T1000 (cell line): ENCODE measurements at places on chromosomes 3 and 15.

DNA sequence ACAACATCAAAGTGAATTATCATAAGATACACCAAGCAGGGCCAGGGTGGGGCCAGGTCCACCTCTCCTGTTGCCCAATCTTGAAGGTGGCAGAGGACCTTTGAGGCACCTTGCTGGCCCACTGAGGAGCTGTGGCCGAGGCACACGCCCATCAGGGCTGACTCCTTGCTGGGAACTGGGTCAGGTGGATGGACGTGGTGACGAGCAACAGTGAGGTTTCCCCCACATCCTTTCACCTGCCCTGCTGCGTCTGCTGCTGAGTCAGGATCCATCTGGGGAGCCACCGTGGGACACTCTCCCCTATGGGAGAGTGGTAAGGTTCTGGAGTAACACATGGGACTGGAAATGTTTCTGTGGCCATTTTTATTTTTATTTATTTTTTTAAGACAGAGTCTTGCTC, 17.3 kb upstream of the FURIN start:
- no peak for DNase-seq

DNA sequence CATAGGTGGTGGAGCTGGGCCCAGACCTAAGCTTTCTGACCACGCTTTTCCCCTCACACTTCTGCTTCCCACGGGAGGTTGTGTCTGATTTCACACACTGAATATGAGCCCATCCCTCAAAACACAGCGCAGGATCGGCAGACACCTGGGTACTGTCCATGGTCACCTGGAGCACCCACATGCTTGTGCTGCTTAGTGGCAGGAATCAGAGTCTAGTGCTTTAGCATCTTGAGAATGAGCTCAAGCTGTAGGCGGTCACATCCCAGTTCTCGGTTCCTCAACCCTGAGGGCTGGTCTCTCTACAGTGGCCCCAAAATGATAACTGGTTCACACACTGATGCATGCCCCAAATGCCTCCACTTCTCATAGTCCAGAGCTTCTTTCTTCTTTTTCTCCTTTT, 111.0 kb downstream of the SEMA5B start:
- no peak for DNase-seq

- DNase-seq: no peak
Observed at GRCh38 chr3:185270956-185271332, 17.1 kb upstream of the EHHADH start.

DNA sequence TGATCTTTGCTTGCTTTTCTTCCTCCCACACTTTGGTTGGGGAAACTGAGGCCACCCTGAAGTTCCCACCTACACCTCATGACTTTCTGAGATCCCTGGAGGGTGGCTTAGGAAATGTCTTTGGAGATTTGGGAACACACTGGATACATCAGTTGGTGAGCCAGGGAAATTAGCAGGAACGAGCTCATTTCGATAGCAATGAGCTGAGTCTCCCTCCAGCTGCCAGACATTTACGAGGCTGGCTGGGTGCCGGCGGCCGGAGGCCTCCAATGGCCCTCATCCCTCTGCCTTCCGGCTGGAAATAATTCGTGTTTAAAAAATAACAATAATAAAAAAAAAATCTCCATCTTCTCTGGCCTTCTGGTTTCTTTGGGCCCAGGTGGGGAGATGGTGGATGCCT, 38.8 kb downstream of the SMAD6 start:
- DNase-seq: peak; percentile 31

DNA sequence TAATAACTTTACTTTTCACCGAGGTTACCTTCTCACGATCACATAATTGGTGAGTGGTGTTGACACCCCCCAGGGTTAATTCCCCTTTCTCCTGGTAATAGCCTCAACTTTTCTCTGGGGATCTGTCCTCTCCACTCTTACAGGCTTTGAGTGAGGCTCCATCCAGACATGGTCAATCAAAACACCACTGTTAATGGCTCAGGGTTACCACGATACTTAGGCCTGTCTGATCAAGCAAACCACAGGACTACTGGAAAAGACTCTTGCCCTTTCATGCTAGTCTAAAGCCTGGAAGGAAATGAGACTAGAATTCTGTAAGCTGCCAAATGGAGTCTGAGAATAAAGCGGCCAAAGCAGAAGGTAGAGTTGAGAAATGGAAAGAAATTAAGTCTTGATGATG, 56.5 kb upstream of the STT3B start:
- DNase-seq: no peak

GRCh38 chr15:87713475-87713879, 543.1 kb downstream of the NTRK3 start:
- DNase-seq: no peak

DNA sequence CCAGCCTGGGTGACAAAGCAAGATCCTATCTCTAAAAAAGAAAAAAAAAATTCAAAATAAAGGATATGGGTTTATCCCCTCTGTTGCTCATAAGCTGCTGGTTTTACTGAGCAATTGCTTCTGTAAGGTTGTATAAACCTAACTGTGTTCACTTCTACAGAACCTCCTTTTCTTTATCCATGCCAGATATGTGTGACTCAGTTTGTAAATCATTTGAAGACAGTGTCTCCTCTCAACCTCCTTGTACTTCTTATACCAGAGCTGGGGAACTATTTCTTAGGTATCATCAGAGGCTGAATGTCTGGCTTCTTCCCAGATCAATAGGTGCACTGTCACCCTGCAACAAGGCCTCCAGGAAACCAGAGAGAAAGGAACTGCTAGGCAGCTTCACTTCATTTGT, 273.8 kb downstream of the CD47 start:
- DNase-seq: no peak

GRCh38 chr3:48950051-48950450, 31.4 kb downstream of the ARIH2 start:
- DNase-seq: no peak

DNA sequence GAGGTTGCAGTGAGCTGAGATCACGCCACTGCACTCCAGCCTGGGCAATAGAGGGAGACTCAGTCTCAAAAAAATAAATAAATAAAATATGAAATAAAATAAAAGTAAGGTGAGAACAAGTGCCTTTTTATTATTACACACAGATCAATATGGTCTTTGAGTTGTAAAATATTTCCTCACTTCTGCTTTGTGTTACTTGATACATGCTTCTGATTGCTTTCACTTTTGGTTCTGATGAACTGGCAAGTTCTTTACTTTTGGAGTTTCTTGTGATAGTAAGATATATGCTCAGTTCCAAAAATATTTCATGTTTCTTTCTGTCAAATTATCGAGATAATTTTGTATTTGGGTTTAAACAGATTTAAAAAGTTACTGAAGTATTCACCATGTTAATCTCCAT, 16.6 kb upstream of the GYG1 start:
- no peak for DNase-seq

DNA sequence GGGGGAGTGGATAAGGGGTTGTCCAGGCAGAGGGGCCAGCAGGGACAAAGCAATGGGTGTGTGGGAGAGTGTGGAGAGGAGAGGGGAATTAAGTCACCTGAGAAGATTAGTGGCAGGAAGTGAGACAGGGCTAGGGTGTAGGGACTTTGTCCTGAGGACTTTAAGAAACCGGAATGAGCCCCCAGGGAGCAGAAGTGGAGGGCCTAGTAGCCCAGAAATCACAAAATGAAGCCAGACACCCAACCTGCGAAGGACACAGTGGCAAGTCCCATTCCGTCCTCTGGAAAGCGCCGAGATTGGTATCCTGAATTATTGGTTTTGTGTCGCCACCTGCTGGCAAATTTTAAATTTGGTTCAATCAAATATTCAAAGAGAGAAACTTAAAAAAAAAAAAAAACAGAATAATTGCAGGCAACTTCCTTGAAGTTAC, 78.0 kb upstream of the SLC25A36 start:
- peak; percentile 25 for DNase-seq

DNA sequence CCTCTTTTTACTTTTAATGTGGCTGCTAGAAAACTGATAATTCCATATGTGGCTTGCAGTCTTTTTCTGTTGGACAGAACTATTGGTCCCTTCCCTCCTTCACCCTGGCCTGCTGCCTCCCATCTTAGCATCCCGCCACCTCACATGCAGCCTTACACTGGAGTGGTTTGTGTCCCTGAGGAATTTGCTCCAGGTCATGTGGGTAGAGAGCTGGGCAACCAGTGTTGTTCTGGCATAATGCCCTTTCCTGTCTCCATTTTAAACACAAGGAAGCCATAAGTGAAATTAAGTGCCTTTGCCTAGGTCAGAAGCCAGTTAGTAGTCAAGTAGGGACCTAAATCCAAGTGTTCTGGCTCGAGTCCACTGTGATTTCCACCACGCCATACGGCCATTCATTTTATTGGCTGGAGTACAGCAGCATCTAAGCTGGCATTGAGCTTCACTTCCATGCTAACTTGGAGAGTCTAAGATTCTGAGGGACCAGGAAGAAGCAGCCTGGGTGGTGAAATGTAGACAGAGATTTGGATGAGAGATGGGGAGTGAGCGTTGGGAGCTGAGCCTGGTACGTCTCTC, 46.0 kb upstream of the PLXNA1 start:
- no peak for DNase-seq

- DNase-seq: no peak
Observed at GRCh38 chr3:185188816-185189215, 36.0 kb upstream of the C3orf70 start.

DNA sequence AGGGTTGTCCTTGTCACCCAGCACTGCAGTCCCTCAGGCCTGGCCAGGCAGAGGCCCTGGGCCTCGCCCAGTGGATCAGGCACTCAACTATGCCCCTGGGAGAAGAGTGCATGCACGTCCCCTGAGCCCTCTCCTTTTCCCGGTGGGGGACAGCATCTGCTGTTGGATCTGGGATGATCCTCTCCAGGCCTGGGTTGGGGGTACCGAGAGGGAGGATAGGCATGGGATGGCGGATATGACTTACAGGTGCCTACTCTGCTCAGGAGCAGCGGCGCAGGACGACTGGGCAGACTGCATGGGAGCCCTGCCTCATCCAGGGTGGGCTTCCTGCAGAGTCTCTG, 9.0 kb upstream of the APBA2 start:
- no peak for DNase-seq

DNA sequence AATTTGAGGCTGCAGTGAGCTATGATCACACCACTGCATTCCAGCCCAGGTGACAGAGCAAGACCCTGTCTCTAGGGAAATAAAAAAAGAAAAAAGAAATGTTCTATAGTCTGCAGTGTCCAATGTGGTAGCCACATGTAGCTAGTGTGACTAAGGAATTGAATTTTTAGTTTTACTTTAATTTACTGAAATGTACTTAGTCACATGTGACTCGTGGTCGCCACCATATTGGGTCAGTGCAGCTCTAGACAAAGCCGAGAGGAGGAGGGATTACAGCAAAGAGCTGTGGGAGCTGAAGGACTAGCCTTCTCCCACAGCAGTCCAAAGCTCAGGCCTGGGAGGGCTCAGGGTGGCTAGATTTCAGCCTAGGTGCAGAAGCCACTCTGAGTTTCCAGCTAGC, 65.9 kb upstream of the NTRK3 start:
- DNase-seq: no peak

- no peak for DNase-seq
Observed at GRCh38 chr3:33401781-33402180, 38.4 kb downstream of the UBP1 start.

- no peak for DNase-seq
Observed at GRCh38 chr15:76993114-76993725, 1.7 kb upstream of the PSTPIP1 start.

DNA sequence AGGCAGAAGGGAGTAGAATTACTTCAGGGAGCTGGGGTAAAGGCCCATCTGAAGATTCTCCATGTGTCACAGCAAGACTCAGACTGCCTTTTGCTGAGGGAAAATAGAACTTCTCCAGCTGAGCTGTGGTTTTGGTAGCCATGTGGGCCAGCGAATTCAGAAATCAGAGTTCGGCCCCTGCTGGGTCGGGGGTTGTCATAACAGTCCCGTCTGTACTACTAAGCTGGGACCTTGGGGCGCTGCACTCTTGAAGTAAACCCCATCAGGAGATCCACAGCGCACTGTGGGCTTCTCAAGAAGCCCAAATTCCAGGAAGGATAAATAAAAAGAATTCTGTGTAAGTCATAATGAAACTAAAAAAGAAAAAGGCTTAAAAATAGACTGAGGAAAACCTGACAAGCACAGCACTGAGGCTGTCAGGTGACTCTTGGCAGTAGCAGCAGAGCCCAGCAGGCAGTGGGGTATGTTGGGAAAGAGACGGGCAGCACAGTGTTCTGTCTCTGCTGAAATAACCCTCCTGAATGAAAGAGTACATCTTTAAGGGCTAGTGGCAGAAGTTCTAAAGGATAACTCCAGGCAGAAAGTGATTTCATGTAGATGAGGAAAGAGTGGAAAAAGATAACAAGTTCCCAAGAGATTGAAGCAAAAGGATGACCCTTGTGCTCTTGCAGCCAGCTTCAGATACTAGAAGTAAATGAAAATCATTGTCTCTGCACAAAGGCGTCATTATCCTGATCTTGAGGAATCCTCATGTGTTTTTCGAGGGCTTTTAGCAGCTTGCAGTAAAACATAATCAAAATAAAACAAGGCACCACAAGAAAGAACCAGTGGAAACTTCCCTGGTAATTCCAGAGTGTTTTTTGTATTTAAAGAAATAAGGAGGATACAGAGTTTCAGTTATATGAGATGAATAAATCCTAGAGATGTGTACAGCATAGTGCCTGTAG, 74.5 kb downstream of the RAB7A start:
- no peak for DNase-seq

DNA sequence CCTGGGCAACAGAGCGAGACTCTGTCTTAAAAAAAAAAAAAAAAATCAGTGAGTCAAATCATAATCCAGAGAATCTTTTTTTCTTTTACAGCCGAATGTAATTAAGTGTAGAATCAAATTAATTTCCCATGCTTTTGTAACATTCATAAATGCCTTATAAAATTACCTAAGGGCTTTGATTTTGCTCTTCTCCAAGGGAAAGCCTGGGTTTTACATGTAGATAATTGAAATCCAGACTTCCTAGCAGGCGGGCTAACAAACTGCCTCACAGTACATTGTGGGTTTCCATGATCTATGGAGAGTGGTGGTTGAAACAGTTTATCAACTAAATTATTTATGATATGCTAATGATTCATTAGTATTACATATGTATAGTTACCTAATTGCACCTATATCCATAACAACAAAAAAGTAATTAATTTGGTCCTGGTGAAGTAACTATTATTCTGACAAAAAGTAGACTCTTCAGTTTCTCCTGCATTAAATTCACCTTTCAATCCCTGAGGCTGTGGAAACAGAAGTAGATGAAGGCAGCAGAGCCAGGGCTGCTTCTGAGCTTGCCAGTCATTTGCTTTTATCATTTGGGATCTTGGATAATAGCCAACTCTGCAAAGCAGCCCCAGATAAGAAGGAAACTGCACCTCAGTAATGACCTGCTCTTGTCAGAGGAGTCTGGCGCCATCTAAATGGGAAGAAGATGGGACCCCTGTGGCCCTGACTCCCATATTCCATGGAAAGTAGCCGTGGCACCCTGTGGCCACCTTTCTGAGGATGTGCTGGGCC, 9.5 kb downstream of the CCR9 start:
- DNase-seq: no peak

DNA sequence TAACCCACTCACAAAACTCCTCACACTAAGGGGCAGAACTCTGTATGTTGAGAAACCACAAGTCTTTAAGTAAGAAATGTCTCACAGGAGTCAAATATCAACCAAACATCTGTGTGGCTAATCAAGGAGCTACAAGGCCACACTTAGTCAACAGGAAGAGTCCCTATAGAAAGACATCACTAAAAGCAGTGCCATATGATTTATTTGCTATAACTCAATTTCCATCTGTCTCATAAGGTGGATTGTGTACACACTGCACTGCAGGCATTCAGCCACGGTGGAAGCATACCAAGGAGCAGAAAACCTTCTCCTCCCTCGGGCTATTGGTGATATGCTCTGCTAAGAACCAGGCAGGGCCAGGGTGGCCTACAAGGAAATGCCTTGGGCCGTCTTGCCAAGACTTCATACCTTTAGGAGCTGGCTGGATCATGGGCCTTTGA, 197.6 kb upstream of the CFAP20DC start:
- DNase-seq: no peak

GRCh38 chr3:125057186-125057850, 1.5 kb upstream of the HEG1 start:
- DNase-seq: peak; percentile 23
